Stimulated activated CD4-positive, alpha-beta T cell treated with anti-CD3 and anti-CD28 coated beads, Interleukin-12 subunit alpha, Interleukin-12 subunit beta, amount 100 ng/mL, for 4 hours (primary cell): ENCODE measurements at places on chromosomes 3 and 15.

DNA sequence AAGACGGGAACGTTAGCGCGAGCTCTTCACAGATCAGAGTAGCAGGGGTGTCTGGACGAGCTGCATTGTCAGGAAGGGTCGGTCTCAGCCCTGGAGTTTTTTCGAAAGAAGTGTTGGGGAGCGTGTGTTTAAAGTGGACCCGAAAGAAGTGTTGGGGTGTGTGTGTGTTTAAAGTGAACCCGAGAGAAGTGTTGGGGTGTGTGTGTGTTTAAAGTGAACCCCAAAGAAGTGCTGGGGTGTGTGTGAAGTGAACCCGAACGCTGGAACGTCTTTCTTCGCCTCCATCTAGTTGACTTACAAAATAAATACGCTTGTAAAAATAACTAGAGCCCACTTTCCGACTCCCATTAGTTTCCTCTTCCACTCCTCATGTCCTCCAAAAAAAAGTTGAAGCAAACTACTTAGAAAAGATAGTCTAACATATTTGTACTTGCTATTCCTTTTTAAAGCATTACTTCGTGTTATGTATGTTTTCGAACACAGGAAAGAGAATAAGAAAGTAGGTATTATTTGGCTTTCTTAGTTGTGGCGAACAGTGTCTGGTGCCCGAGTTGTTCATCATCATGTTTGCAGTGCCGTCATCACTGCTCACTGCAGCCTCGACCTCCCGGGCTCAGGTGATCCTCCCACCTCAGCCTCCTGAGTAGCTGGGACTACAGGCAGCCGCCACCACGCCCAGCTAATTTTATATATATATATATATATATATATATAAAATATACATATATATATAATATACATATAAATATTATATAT lies 1.0 kb downstream of the LRCH3 start:
- no peak for DNase-seq

DNA sequence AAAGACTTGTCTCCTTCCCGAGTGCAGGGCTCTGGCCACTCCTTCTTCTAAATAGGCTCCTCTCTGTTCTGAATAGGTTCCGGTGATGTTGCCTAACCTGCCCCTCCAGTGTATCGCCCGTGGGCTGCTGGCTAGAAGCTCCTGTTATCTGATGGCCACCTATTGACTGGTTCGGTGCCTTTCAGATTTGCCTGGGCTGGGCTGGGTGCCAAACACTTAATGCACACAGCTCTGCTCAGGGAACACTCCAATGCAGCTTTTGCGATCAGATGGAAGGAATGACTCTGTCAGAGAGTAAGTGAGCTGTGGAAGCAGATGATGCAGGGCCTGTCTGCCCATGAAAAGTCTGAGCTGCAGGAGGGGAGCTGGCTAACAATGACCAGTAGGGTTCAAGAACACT lies 112.9 kb downstream of the CORO2B start:
- DNase-seq, result no peak

DNA sequence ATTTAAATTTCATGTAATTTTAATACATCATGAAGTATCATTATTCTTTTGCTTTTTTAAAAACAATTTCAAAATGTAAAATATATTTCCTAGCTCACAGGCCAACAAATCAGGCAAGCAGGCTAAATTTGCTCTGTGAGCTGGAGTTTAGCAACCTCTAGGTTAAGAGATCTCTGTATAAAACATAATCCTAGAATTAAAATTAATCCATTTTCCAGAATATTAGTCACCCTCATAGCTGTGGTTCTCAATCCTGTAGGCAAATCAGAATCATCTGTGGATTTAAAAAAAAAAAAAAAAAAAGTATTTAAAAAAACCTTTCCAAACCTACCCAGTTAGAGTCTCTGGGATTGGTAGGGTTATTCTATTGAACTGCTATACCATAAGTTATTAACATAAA lies 209.7 kb downstream of the MINAR1 start:
- DNase-seq, result no peak

- DNase-seq, result no peak
Observed at GRCh38 chr15:36323615-36324014, 255.8 kb upstream of the CDIN1 start.

DNA sequence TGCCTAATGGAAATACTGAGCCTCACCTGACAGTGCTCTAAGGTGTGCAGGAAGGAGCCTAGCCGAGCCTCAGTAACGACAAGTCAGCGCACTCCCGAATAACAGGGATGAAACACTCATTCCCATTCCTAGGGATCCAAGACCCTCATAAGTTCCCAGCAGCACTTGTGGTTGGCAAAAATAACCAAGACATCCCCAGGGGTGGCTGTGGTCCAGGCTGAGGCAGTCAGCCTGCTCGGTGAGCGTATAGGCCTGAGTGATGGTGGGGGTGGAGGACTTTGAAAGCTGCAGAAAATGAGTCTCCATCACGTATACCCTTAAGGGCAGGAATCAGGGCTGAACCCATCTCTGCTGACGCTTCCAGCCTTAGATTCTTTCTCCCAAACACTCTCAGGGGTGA lies 120.1 kb downstream of the SMAD6 start:
- DNase-seq, result no peak
